ENCODE measurements at places on chromosomes 3 and 15. TPM values are rescaled to one million over a fixed set of nuclear protein-coding genes. Genes with fewer than 3 reads are reported as not detected.

Gene IREB2
- total RNA-seq = 86.0 TPM

Gene CALML4
- 8.9 TPM for total RNA-seq

Gene CD86
- 0.25 TPM for total RNA-seq

Gene TEX264
- 11.8 TPM for total RNA-seq

Gene CLRN1
- not detected for total RNA-seq

Gene GOLGA6D
- 2.6 TPM for total RNA-seq

Gene ACAN
- 1.4 TPM for total RNA-seq

DNA sequence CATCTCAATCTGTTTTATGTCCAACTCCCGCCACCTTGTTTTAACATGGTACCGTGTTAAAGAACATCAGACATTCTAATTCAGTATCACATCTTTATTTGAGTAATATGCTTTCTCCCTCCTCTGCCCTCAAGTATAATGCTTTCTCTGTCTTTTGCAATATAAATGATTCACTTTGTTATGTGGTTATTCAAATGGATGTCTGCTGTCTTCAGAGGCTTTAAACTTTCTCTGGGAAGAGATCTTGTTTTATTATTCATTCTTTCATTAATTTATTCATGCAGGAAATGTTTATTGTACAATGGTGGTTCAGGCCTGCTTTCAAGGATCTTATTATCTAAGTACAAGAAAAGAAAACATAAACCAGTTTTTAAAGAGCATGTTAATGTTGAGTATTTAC lies 57.1 kb downstream of the RAP2B start:
- H3K36me3 ChIP-seq = no peaks in the 10 kb centered on the region
- no peak for DNase-seq
- H3K4me1 ChIP-seq = peaks cover 29% of the 10 kb centered on the region

DNA sequence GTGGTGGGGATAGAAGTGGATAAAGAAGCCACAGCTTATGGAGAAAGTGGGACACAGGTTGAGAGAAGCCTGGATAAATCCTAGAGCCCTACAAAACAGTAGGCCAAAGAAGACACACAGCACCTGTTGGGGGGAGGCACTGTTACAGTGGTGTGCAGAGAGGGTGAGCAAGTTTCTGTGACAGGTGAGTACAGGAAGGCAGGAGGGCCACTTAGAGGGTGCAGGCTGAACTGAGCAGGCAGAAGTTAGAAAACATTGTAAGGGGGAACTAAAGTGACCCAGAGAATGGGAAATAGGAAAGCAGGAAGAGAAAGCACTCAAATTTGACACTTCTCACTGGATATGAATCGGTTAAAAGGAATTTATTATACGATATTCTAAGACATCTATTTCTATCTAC lies 146.1 kb upstream of the TMCO5A start:
- no peak for DNase-seq
- no peak overlapping the region for H3K27ac ChIP-seq
- H3K27me3 ChIP-seq = no peaks in the 10 kb centered on the region
- H3K4me1 ChIP-seq = no peaks in the 10 kb centered on the region

DNA sequence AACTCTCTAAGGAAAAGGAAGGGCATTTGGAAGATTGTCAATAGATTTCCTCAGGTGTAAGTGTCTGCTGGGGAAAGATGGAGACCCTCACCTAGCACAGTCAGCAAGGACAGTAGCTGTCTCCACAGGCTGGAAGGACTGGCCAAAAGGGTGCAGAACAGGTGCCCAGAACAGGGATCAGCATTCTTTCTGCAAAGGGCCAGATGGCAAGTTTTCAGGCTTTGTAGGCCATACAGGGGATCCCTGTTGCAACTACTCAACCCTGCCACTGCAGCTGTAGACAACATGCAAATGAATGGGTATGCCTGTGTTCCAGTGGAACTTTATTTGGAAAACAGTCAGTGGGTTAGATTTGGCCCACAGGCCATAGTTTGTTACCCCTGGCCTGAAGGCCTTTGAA lies 8.1 kb downstream of the AGBL1 start:
- H3K4me1 ChIP-seq = peaks cover 35% of the 10 kb centered on the region
- H3K27me3 ChIP-seq = no peaks in the 10 kb centered on the region
- H3K27ac ChIP-seq = no peak overlapping the region
- no peaks in the 10 kb centered on the region for H3K36me3 ChIP-seq

DNA sequence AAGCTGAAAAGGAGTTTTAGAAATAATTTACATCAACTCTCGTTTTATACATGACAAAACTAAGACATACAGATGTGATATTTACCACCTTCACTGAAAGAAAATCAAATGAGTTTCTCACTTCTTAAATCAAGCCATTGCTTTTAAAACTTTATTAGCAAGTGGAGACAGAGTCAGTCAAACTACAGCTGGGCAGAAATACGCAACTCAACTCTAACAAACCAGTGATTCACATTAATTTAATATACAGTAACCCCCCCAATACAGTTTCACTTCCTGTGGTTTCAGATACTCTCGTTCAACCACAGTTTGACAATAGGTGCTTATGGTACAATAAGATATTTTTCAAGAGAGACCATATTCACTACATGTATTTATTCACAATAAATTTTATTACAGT lies 477.1 kb downstream of the MAGI1 start:
- peaks cover 56% of the 10 kb centered on the region for H3K4me1 ChIP-seq
- DNase-seq = no peak

DNA sequence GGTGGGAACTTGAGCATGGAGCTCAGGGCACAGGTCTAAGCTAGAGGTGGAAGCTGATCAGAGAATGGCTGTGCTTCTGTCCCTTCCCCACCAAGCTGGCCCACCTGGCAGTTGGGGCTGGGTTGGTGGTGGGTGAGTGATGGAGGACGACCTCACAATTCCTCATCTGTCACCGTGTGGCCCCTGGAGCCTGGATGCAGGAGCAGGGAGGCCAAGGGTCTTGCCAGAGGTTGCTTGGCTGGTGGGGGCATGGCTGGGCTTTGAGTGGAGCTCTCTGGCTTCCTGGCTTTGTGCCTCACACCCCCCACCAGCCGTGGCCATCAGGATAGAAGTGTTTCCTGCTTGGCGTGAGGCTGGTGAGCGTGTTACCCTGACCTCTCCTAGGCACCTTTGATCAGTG lies 36.0 kb downstream of the FBLN2 start:
- H3K27me3 ChIP-seq = no peaks in the 10 kb centered on the region
- H3K4me1 ChIP-seq = peaks cover 22% of the 10 kb centered on the region
- H3K36me3 ChIP-seq = no peaks in the 10 kb centered on the region
- H3K4me3 ChIP-seq = no peak overlapping the region

GRCh38 chr3:73624821-73625665 lies at the start of gene PDZRN3:
TSS of gene PDZRN3 (minus strand) at chr3:73624941.
- H3K4me1 ChIP-seq = peaks cover 35% of the 10 kb centered on the region
- peaks cover 42% of the 10 kb centered on the region for H3K27me3 ChIP-seq
- H3K36me3 ChIP-seq = no peaks in the 10 kb centered on the region
- peak; percentile 69 for DNase-seq
- H3K27ac ChIP-seq = no peak within 1 kb of the TSS
- peak within 1 kb of the TSS; percentile 75 for H3K4me3 ChIP-seq

GRCh38 chr15:58666957-58667356 lies 82.5 kb downstream of the ADAM10 start:
- no peaks in the 10 kb centered on the region for H3K27me3 ChIP-seq
- peaks cover 9% of the 10 kb centered on the region for H3K36me3 ChIP-seq
- peak overlapping the region; percentile 21 for H3K4me3 ChIP-seq
- peak overlapping the region; percentile 59 for H3K27ac ChIP-seq

DNA sequence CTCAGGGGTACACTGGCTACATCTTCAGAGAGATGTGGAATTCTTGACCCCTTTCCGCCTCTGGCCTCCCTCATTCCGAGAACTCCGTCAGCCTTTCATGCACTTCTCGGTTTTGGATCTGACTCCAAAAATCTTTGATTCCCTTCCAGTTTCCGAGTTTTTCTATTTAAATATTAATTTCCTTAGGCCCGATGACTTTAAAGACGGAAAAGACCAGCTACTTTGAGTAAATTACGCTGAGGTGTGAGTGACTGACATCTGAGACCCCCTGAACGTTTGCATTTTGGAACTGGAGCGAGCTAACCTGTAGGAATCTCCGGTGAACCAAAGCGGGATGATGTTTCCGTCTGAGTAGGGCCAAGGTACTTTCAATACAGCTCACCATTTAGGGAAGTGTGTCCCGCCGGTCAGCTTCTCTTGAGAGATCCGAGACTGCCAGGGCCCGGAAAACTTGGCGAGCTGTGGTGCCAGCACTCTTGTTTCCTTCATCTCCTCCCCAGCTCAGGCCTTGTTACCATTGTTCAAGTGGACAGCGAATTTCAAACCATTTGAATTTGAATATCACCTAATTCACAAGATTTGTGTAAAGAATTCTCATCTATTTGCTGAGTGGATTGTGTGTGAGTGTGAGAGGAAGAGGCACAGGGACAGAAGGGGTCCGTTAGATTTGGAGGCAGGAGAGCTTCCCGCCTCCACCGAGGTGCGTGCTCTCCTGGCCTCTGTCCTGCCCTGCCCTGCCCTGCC lies 5.4 kb downstream of the SOX14 start:
- H3K27ac ChIP-seq = no peak overlapping the region
- no peak for DNase-seq
- H3K4me3 ChIP-seq = peak overlapping the region; percentile 82

GRCh38 chr3:168156479-168156878 lies 60.8 kb upstream of the GOLIM4 start:
- H3K27me3 ChIP-seq = no peaks in the 10 kb centered on the region
- peaks cover 31% of the 10 kb centered on the region for H3K36me3 ChIP-seq
- no peak overlapping the region for H3K27ac ChIP-seq
- peaks cover 10% of the 10 kb centered on the region for H3K4me1 ChIP-seq
- no peak overlapping the region for H3K4me3 ChIP-seq

DNA sequence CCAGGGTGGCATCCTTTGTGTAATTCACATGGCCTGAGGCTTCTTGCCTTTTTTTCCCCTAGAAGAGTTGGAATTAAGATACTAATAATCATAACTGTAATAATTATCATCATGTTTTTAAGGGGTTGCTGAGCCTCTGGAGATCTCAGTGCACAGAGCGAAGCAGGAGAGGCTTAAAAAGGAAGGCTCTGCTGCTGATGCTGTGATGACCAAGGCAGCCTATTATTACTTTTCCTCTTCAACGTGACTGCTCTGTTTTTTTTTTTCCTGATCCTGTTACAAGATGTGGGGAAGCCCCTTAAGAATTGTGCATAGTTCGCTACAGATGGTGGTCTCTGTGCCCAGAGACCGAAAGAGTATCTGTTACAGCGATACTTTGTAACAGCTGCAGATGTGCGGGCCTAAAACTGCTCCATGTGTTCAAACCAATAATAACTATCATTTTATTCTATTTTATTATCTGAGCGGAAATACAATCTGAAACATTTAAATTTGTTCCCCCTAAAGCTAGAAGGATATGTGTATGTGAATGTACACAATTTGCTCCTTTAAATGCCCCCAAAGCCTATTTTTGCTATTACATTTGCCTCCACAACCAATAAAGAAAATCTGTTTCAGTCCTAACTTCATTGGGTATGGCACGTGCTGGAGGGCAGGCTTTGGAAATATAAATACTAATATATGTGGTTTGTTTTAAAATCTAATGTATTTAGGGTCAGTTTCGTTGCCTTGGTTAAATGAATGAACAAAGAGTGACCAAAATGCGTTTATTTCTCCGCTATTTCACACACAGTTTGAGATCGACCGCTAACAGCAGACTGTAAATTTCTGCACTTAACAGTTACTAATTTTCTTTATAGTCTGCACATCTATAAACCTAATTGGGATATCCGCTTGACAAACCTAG lies 4.6 kb downstream of the SHOX2 start:
- H3K27ac ChIP-seq = no peak overlapping the region

DNA sequence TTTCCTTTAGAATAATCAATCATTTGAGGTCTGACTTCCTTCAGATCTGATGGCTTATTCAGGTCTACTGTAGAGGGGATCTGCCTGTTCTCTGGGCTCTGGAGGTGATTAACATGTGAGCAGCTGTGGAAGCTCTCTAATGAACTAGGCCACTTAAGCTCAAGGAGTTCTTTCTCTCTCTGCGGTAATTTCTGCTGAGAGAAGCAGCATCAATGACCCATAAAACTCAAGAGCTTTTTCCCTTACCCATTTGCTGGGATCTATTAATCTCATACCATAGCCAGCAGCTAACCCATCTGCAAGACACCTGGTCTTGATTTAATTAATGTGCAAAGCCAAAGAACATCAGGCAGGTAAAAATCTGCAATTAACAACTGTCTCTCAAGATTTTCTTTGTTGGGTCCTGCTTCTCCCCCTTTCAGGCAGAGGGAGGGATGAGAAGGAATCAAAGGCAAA lies 73.2 kb upstream of the DLG1 start:
- peaks cover 21% of the 10 kb centered on the region for H3K4me1 ChIP-seq
- H3K4me3 ChIP-seq = no peak overlapping the region
- no peaks in the 10 kb centered on the region for H3K27me3 ChIP-seq
- H3K36me3 ChIP-seq = no peaks in the 10 kb centered on the region

DNA sequence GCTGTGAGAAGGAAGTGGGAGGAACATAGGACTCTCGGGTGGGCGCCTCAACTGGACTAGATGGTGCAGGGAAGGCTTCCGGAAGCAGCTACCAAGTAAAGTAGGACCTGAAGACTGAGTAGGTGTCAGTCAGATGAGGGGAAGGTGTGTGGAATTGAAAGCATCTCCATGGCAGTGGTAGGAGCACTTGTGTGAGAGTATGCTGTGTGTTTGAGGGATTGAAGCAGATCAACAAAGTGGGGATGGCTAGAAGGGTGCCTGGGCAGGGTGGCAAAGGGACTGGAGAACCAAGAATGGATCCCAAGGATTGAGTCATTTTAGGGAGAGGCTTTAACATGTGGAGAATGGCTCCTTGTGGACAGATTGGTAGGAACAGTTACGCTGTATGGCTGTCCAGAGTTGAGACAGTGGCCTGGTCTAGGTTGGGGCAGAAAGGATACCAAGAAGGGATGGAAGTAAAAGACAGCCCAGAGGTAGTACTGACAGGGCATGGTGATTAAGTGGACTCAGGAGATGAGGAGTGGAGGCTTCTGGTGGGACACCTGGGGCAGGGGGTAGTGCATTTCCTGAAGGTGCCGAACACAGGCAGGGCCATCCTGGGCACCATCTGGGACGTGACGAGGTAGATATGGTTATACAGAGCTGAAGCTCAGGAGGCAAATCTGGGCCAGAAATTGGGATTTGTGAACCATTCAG lies 1.5 kb downstream of the UQCC5 start:
- H3K27me3 ChIP-seq = no peaks in the 10 kb centered on the region
- peak overlapping the region; percentile 98 for H3K4me3 ChIP-seq
- peaks cover 43% of the 10 kb centered on the region for H3K4me1 ChIP-seq
- peaks cover 19% of the 10 kb centered on the region for H3K36me3 ChIP-seq
- DNase-seq = no peak
- peak overlapping the region; percentile 43 for H3K27ac ChIP-seq

GRCh38 chr3:64599651-64600050 lies 88.1 kb downstream of the ADAMTS9 start:
- DNase-seq = no peak
- no peaks in the 10 kb centered on the region for H3K27me3 ChIP-seq
- no peak overlapping the region for H3K27ac ChIP-seq
- H3K36me3 ChIP-seq = no peaks in the 10 kb centered on the region

DNA sequence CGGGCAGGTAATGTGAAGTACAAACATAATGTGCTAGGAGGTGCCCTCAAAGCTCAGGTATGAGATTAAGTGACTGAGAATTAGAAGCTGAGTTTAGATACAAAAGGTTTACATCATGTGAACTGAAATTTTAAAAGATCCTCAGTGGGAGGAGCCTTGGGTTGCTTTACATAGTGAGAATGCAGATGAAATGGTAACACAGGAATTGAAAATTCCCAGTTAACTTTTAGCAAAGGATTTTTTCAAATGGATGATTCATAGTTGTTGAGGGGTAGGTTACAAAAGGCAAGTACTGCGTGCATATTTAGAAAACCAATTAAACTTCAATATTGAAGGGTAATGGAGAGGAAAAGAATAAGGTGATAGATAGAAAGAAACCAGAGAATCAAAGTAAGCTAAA lies 157.3 kb downstream of the PLCH1 start:
- DNase-seq = no peak
- H3K27ac ChIP-seq = no peak overlapping the region
- no peaks in the 10 kb centered on the region for H3K27me3 ChIP-seq
- 0 out of 2 replicates have a peak, but pooled peaks cover 6% of the 10 kb centered on the region for H3K36me3 ChIP-seq
- H3K4me1 ChIP-seq = peaks cover 18% of the 10 kb centered on the region
- no peak overlapping the region for H3K4me3 ChIP-seq
